ENCODE measurements at places on chromosomes 4 and X. TPM values are rescaled to one million over a fixed set of nuclear protein-coding genes. Genes with fewer than 3 reads are reported as not detected.

GRCh38 chr4:34158878-34159277 lies 2085.4 kb downstream of the ARAP2 start:
- DNase-seq: no peak

DNA sequence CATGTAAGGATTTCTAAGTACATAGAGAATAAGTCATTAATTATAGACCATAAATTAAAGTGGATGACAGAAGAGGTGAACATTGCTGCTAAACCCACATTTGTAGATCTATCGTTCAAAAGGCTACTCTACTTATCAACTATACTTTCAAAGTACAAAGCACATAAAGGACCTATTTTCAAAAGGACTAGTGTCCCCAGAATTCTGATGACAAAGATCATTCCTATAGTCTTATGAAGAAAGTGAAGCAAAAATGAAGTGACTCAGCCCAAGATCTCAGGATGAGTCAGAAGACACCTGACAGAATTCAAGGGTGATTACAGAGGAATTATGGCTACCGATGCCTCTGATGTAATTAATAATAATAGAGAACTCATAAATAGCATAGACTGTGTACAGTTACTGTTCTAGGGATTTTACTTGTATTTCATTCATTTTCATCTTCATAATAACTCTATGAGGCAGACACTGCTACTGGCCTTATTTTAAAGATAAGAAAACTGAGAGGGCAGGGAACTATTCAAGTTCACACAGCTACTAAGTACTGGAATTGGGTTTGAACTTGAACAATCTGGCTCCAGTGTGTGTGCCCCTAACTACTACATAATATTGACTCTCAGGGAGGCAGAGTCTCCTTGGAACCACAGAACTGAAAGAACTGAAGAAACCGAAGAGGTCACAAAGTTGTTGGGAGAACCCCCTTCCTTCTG lies 17.1 kb downstream of the USP46 start:
- no peak for DNase-seq

DNA sequence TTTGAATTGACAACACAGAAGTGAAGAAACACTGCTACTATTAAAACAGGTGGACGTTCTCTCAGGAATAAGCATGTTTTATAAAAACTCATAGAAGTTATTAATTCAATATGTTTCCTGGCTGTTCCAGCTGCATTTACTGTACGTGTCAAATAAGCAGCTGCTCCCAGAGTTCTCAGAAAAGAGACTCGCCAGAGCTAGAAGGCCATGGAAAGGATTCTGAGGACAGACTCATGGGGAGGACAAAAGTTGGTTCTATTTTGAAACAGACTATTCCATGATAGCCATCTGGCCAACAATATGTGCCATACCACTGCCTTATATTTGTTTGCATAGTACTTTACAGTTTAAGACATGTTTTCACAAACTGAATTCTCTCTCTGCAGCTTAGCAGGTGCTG lies 136.5 kb downstream of the NR3C2 start:
- DNase-seq: no peak

DNA sequence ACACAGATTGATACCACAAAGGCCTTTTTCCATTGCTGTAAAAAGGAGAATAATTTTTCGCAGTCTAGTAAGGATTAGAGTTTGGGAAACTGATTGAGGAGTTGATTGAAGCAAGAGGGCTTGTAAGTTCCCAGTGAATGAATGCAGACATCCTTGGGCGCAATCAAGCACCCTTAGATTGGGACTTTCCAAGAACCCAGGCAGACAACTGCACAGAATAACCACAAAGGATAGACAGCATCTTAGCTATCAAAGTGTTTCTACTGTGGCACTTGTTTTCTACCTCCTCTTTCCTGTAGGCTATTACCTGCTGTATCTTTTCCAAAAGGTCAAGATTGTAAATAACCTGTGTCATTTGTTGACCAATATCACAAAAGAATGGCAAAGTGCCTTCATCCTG lies 2.6 kb downstream of the COX18 start:
- DNase-seq: no peak

DNA sequence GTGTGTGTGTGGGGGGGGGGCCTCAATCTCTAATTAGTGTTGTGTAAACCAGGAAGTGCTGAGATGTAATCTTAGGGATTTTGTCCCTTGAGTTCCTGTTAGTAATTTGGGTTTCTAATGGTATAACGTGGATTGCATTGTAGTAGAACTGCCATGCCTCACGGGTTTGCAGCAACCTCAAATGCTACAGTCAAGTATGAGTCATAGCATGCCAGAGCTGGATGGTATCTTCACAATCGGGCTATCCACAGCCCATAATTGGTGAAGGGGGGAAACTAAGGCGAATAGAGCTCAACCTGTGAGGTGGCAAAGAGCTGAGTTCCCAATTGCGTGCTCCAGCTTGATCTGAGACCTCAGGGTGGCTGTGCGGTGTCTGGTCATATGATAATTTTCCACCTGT lies 2.2 kb upstream of the FMR1NB start:
- no peak for DNase-seq

DNA sequence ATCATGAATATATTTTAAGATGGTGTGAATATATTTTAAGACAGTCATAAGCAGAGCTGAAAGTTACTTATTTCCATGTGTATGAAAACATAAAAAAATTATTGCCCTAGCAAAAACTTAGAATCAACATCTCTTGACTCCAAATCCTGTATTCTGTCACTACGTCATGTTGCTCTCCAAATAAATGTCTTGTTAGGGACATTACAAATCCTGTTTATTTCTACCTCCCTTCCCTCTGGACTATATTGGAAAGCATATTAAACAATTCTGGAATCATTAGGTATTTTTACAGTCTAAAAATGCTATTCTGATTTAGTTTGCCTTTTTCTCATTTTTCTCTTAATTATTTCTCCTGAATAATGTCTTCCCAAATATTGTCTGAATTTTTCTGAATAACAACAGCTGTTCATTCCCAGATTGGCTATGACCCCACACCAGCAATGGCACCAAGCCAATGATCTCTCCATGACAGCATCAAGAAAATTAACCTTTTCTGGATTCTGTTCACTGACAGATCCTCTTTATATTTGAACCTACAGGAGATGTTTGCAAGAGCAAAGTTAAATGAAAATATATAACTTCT lies 523.1 kb downstream of the IQCM start:
- no peak for DNase-seq

DNA sequence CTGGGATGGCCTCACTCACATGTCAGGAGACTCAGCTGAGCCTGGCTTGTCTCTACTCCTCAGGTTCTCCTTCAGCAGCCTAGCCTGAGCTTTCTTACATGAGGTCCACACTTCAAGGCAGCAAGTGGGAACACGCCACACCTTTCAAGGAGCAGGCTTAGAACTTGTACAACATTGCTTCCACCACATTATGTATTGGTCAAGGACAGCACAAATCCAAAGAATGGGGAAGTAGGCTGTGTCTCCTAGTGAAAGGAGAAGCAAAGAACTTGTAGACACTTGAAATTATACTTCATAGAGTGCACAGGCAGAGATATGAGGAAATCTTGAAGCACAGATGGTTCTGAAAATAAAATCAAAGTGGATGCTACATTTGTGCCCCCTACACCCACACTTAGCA lies 120.9 kb upstream of the NOCT start:
- no peak for DNase-seq

DNA sequence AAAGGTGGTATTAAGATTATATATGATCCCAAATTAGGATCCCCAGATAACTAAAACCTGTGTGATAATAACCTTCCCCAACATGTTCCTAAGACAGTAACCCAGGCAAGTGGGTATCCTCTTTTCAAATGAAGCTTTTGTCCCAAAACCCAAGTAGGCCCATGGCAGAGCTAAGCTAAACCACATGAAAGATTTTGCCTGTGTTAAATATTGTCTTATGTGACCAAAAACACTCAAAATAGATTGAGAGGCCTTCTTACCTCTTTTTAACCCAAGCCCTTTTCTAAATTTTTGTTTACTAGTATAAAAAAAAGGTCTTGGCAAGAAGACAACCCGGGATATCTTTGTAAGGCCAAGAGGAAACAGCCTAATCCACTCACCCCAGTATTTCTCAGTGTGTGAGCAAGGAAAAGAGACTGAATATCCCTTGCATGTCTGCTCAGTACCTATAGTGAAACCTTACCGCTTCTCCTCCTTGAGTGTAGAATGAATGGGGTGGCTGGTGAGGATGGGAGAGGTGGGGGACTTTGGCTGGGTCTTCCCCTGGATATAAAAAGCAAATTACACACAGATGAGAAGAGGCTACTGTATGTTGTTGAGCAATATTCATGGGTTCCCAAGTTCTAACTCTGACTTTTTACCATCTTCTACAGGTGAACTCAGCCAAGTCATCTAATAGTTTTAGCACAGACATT lies 188.8 kb upstream of the BMP3 start:
- no peak for DNase-seq

DNA sequence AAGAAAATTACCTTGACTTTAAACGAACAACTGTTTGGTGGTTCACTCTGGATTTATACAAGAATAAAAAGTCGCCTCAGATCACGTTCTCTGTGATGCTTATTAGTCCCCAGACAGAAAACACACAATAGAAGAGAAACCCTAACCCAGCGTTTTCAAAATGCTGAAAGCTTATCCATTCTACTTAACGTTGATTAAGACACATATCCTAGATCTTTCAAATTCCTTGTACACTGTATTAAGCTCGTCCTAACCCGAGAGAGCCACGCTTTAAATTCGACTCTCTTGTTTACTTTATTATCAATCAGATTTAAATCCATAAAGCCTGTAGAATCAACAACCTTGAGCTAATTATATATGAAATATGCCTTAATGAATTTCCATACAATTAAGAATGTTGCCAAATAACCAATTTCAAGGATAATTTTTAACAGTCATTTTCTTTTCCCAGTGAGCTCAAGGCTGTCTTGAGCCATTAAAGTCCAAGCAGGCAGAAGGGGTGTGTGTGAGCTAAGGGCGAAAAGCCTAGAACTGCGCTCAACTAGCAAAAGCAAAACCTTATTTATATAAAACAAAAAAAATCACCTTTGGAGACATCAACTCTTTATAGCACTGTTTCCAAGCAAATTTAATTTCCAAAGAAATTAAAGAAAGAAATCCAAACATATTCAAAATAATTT lies 981 bp upstream of the PITX2 start:
- DNase-seq: no peak

DNA sequence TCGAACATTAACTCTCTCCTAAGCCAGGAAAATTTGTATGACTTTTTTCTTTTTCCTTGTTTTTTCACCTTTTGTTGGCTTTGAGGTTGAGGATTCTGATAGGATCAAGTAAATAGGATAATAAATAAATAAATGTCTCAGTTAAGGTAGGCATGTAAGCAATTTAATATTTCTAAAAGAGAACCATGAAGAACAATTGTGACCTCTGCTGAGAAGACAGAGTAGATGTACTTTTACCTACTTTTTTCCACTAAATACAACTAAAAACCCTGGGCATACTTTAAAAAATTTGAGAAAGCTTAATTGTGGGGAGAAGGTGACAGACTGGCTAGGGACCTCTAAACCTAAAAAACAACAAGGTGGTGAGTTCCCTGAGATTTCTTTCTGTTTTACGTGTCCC lies 31.6 kb upstream of the CLNK start:
- DNase-seq: no peak

DNA sequence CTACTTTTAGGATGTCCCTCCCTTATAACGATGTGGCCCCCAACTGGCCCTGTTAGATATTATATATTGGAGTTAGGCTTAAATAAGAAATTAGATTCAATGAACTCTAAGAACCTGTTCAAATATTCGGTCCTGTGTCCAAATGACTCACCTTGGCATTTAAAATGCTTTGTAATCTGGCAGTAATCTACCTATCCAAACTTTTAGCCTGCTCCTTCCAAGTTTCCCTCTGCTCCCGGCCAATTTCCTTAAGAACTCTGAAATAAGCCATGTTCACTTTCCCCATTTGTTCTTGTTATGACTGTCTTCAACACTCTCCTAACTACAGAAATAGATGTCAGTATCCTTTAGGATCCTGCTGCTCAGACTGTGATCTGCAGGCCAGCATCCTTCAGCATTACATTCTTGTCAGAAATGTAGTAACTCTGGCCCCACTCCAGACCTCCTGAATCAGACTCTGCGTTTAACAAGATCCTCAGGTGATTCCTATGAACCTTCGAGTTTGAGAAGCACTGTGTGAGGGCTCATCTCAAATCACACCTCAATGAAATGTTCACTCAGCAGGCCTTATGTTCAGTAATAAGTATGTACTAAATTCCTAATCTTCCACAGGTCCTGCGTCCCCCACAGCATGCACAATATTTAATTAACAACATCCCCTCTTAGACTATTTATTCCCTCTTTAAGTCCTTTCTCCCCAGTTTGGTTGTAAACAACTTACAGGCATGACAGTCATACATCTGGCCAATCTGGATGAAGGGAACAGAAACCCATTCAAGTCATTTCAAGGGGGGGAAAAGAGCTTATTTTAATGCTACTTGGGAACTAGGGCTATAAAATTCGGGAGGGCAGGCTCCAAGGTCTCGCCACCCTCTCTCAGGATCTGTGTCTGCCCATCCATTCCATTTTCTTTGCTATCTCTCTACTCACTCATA lies 3.0 kb downstream of the ATP8A1 start:
- no peak for DNase-seq

GRCh38 chrX:17032351-17032750 lies 85.9 kb downstream of the REPS2 start:
- DNase-seq: no peak

GRCh38 chrX:10533696-10534365 lies 86.6 kb downstream of the MID1 start:
- DNase-seq: no peak

DNA sequence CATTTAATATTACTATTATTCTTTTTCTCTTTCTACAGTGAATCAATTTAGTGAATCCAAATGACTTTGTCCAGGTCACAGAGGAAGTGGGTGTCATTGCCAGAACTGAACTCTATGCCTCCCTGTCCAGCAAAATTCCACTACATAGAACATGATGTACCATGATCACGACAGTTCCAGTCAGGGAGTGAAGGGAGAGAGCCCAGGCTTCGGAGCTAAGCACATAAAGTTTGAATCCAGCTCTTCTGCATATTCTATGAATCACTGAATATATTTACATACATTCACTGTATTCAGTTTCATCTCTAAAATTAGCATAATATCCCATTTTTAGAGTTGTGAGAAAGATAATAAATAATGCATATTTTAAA lies 17.4 kb downstream of the ARHGEF38 start:
- no peak for DNase-seq

- no peak for DNase-seq
Observed at GRCh38 chrX:42955349-42955748, 177.4 kb upstream of the PPP1R2C start.

Gene RAI2
- 37.5 TPM for total RNA-seq

Gene AFM
- total RNA-seq: not detected

Gene ADH1B
- 12.6 TPM for total RNA-seq

Gene ITIH6
- not detected for total RNA-seq

Gene MPP1
- 30.0 TPM for total RNA-seq

Gene DACH2
- not detected for total RNA-seq

All from cardiac septum (tissue), 1 donor.